ENCODE measurements at places on chromosomes 12 and 14.
A peak's percentile ranks its signal among the peaks of the same experiment; 100 is the strongest.

GRCh38 chr12:114949058-114949820, 265.3 kb upstream of the TBX3 start:
- no peaks in the 10 kb centered on the region for H3K36me3 ChIP-seq
- H3K4me3 ChIP-seq = no peak overlapping the region
- no peak overlapping the region for H3K27ac ChIP-seq

GRCh38 chr14:72524295-72524629, 369.6 kb downstream of the DPF3 start:
- peaks cover 22% of the 10 kb centered on the region for H3K4me1 ChIP-seq
- no peak for DNase-seq
- H3K36me3 ChIP-seq = no peaks in the 10 kb centered on the region
- no peaks in the 10 kb centered on the region for H3K27me3 ChIP-seq

GRCh38 chr14:45610318-45610717, 357.3 kb upstream of the MIS18BP1 start:
- no peaks in the 10 kb centered on the region for H3K4me1 ChIP-seq
- no peaks in the 10 kb centered on the region for H3K27me3 ChIP-seq
- no peaks in the 10 kb centered on the region for H3K36me3 ChIP-seq
- H3K27ac ChIP-seq = no peak overlapping the region
- no peak for DNase-seq
- H3K4me3 ChIP-seq = no peak overlapping the region

DNA sequence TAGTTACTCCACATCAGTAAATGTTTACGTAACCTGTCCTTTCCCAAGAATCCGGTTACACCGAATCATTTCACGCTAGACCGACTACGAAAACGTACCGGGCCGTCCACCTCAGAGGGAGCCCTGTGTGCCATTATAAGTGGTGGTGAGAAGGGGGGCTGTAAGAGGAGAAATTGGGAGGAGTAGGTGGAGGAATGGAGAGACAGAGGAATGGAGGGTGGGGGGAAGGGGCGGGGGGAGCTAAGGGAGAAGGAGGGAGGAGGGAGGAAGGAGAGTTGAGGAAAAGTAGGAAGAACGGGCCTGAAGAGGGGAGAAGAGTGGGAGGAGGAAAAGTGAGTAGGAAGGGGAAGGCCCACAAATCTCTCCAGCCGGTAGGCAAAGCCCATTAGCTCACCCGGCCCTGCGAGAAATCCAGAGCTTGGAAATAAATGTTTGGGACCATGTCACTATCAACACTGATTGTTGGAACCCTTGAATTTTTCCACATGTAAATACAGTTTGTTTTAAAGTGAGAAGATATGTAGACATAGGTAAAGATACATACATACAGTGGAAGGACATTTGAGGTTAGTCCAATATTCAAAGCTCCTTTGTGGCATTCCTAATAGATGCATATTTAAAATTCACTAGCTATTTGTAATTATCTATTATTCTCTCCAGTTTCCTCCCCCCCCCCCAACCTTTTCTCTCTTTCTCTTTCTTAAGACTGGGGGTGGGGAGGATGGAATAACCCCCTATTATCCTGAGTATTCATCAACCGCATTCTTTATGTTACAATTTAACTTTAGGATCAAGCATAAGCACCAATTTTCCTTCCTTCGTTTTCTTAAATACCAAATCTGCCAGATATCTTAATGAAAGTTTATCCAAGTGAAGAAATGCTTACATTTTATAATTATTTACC, 2.1 kb upstream of the FOXG1 start:
- DNase-seq = no peak
- no peaks in the 10 kb centered on the region for H3K36me3 ChIP-seq
- no peak overlapping the region for H3K4me3 ChIP-seq
- peak overlapping the region; percentile 59 for H3K27ac ChIP-seq
- no peaks in the 10 kb centered on the region for H3K4me1 ChIP-seq
- peaks cover 13% of the 10 kb centered on the region for H3K27me3 ChIP-seq

- H3K36me3 ChIP-seq = no peaks in the 10 kb centered on the region
- no peak overlapping the region for H3K4me3 ChIP-seq
- H3K27me3 ChIP-seq = no peaks in the 10 kb centered on the region
- no peak overlapping the region for H3K27ac ChIP-seq
- no peaks in the 10 kb centered on the region for H3K4me1 ChIP-seq
Measured at GRCh38 chr14:85296456-85297210, 233.3 kb upstream of the FLRT2 start.

DNA sequence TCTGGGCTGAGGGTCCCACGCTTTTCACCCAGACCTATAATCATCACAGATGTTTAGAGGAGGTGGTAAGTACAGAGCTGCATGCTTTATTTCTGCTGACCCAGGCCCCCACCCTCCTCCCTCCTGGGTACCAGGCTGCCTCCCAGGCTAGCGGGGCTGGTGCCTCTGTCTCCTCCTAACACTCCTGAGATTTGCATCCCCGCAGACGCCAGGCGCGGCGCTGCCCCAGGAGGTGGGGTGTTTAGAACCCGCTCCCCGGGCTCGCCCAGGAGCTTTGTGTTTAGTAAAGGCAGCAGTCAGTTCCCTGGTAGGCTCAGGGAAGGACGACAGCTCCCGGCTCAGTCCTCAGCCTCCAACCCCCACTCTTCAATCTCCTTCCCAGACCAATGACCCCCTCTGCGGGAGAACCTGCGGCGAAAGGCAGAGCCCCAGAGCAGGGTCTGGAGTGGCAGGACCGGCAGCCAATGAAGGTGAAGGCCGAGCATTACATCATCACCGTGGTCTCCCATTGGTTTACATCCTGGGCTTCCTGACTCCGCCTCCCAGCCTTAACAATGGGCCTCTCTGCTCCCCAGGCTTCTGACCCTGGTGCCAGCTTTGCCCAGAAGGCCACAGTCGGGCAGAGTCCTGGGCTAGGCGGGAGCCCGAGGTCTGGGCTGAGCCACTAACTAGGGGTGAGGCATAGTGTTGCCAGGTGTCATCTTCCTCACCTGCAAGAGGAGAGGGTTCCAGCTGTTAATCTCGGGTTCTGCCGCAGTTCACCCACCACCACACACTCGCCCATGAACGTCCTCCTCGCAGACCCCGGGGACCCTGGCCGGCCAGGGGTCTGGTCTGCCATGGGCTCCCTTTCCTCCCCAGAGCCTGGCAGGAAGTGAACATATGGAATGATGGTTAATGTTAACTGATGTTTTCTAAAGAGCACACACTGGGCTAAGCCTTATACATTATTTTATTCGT, 57.5 kb downstream of the CALM1 start:
- no peak for DNase-seq
- H3K4me1 ChIP-seq = no peaks in the 10 kb centered on the region

DNA sequence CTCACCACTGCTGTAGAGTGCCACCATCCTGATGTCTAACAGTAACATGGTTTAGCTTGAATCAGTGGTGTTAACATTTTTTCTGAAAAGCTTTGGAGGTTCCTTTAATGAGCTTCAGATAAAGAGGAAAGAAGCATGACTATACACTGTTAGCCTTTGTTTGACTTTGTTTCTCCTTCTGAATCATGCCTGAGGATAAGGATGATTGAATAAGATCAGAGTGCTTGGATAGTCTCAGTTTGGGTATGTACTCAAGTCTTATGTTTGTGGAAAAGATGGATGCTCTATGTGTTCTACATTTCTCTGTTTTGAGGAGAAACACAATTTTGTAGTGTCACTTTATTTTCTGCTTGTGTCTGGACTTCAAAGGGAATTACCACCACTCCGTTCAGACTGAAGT, 42.0 kb downstream of the GPATCH2L start:
- H3K4me1 ChIP-seq = no peaks in the 10 kb centered on the region
- no peak for DNase-seq
- H3K27ac ChIP-seq = no peak overlapping the region
- H3K36me3 ChIP-seq = peaks cover 35% of the 10 kb centered on the region
- no peak overlapping the region for H3K4me3 ChIP-seq
- no peaks in the 10 kb centered on the region for H3K27me3 ChIP-seq

GRCh38 chr12:124786061-124786964, 77.4 kb downstream of the SCARB1 start:
- no peaks in the 10 kb centered on the region for H3K36me3 ChIP-seq
- no peaks in the 10 kb centered on the region for H3K27me3 ChIP-seq
- H3K27ac ChIP-seq = no peak overlapping the region
- no peaks in the 10 kb centered on the region for H3K4me1 ChIP-seq
- no peak overlapping the region for H3K4me3 ChIP-seq
- DNase-seq = no peak

GRCh38 chr12:85755760-85756159, 80.4 kb downstream of the RASSF9 start:
- no peak overlapping the region for H3K27ac ChIP-seq
- H3K27me3 ChIP-seq = no peaks in the 10 kb centered on the region
- no peak for DNase-seq
- no peak overlapping the region for H3K4me3 ChIP-seq
- no peaks in the 10 kb centered on the region for H3K36me3 ChIP-seq
- H3K4me1 ChIP-seq = no peaks in the 10 kb centered on the region

GRCh38 chr12:94736004-94736403, 85.6 kb upstream of the TMCC3 start:
- no peaks in the 10 kb centered on the region for H3K4me1 ChIP-seq
- no peaks in the 10 kb centered on the region for H3K27me3 ChIP-seq
- H3K27ac ChIP-seq = no peak overlapping the region

DNA sequence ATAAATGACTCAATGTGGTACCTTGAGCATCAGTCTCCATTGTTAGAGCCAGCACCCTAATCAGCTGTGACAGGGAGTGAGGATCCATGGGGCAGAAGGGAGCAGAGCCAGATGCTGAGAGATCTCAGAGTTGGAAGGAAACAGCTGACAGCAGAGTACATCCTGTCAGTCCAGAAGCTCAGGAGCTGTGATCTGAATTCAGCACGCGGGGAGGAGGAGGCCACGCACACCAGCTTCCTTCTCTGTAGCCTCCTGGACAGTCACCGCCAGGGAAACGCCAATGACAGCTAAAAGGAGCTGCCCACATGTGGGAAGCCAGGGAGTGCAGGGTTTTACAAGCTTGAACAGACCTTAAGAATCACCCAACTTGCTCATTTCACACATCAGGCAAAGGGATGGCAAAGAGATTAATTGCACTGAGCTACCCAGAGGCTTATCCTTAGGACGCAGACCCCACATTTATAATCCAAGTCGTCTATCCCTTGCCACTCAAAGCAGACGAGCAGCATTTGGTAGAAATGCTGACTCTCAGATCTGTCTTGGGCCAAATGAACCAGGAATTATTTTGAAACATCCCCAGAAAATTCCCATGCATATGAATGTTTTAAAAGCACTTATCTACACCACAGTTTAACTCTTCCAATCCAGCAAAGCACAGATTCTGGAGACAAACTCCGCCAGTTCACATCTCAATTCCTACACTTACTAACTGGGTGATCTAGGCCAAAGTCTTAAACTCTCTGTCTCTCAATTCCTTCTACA, 322.6 kb upstream of the TMTC1 start:
- DNase-seq = no peak
- H3K27me3 ChIP-seq = no peaks in the 10 kb centered on the region
- H3K4me1 ChIP-seq = no peaks in the 10 kb centered on the region
- H3K4me3 ChIP-seq = no peak overlapping the region
- no peak overlapping the region for H3K27ac ChIP-seq
- H3K36me3 ChIP-seq = no peaks in the 10 kb centered on the region

DNA sequence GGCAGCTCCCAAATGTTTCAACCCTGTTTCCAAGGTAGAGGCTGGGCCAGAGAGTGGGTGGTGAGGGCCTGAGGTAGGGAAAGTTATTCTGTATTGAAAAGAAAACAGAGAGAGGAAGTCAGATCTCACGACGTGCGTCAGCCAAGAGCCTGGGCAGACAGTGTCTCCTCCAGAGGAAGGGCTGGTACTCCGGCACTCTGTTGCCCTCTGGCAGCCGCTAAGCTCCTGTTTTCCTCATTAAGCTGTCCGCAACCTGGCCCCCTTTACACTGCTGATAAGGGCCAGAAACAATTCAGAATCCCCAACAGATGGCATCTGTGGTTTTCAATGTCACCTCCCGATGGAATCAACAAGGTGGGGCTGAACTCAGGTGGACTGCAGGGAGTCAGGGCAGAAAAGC, 26.0 kb upstream of the LTBP2 start:
- no peaks in the 10 kb centered on the region for H3K36me3 ChIP-seq
- no peak for DNase-seq
- no peaks in the 10 kb centered on the region for H3K4me1 ChIP-seq
- no peak overlapping the region for H3K27ac ChIP-seq

DNA sequence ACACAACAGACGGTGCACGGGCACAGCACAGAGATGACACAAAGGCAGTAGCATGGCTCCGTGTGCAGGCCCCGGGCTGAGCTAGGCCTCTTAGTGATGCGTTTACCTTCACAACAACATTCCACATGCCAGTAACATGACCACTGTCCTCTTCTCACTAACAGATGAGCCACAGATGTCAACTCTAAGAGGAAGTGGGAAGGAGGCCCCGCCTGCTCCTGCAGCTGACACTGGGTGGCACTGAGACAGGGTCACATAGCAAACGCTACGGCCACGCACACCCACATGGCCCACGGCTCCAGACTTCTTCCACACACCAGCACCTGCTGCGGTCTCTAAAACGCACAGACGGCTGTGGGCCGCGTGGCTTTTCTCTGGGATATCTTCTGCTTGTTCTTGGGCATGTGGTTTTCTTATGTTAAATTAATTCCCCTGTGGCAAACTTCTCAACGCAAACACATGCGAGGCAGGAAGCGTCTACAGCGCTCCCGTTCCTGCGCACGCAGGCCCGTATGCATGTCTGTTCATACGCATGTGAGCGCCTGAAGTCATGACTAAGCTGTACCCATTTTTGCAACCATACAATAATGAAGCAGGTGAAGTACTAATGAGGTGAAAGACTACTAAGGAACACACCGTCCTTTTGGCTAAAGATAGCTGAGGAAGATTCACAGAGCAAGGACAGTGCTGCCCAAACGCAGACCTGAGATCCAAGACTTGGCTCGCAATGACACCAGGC, 26.8 kb downstream of the AMN start:
- no peaks in the 10 kb centered on the region for H3K36me3 ChIP-seq
- no peaks in the 10 kb centered on the region for H3K27me3 ChIP-seq
- peaks cover 21% of the 10 kb centered on the region for H3K4me1 ChIP-seq
- DNase-seq = no peak

DNA sequence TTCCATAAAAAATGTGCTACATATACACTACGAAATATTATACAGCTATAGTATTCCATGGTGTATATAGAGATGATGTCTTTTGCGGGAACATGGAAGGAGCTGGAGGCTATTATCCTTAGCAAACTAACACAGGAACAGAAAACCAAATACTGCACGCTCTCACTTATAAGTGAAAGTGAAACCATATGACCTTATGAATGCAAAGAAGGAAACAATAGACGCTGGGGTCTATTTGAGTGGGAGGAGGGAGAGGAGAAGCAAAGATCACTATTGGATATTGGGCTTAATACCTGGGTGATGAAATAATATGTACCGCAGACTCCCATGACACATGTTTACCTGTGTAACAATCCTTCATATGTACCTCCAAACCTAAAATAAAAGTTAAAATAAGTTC, 142.8 kb downstream of the LRFN5 start:
- no peaks in the 10 kb centered on the region for H3K4me1 ChIP-seq
- peak overlapping the region; percentile 43 for H3K4me3 ChIP-seq
- no peak for DNase-seq
- no peaks in the 10 kb centered on the region for H3K36me3 ChIP-seq
- H3K27me3 ChIP-seq = no peaks in the 10 kb centered on the region
- H3K27ac ChIP-seq = no peak overlapping the region

GRCh38 chr14:95875831-95876760, 536 bp upstream of the TUNAR start:
- H3K27me3 ChIP-seq = peaks cover 9% of the 10 kb centered on the region
- H3K27ac ChIP-seq = no peak overlapping the region
- H3K4me1 ChIP-seq = no peaks in the 10 kb centered on the region

GRCh38 chr12:84789184-84789583, 123.4 kb downstream of the SLC6A15 start:
- H3K36me3 ChIP-seq = no peaks in the 10 kb centered on the region
- no peak overlapping the region for H3K4me3 ChIP-seq
- H3K4me1 ChIP-seq = no peaks in the 10 kb centered on the region
- no peaks in the 10 kb centered on the region for H3K27me3 ChIP-seq

GRCh38 chr12:104340925-104341611, 37.5 kb downstream of the EID3 start:
- H3K4me1 ChIP-seq = no peaks in the 10 kb centered on the region
- no peak overlapping the region for H3K27ac ChIP-seq
- H3K4me3 ChIP-seq = no peak overlapping the region
- no peak for DNase-seq
- peaks cover 30% of the 10 kb centered on the region for H3K36me3 ChIP-seq
- no peaks in the 10 kb centered on the region for H3K27me3 ChIP-seq

All from CD8-positive, alpha-beta memory T cell (primary cell).